ENCODE measurements at places on chromosomes 5 and 9. TPM values are rescaled to one million over a fixed set of nuclear protein-coding genes. Genes with fewer than 3 reads are reported as not detected.

DNA sequence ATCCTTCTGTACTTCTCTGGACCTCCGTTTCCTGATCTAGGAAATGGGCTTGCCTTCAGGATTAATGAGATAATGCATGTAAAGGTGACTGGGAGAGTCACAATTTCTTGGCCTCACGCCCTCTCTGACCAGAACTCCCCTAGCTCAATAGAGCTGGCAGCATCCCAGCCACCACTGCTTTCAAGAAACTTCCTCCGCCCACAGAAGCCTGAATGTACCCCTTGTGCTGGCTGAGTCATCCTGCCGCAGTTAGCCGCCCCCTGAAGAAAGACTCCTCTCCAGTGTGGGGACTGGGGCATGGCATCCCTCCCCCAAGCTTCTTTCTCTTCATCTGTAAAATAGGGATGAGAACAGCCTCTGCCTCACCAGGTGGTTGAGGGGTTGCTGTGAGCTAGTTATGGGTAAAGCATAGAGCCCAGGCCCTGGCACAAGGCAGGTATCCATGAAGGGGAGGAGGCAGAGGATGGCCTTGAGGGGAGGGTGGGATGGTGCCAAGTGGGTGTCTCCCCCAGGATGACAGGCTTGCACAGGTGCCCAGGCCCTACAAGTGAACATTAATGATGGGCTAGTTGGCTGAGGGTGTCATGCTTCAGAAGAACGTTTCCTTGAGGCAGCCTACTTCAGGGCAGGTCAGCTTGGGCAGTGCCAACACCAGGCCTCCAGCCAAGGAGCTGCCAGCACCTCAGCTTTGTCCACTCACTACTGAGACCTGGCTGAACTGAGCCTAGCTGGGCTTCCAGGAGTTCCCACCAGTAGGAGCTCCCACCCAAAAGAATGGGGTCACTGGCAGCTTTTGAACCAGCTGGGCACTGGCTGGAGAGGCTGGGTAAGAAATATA is 3.4 kb downstream of the PDLIM4 start:
- peak; percentile 74 for DNase-seq

Gene MAMDC4
- total RNA-seq, result 4.5 TPM

DNA sequence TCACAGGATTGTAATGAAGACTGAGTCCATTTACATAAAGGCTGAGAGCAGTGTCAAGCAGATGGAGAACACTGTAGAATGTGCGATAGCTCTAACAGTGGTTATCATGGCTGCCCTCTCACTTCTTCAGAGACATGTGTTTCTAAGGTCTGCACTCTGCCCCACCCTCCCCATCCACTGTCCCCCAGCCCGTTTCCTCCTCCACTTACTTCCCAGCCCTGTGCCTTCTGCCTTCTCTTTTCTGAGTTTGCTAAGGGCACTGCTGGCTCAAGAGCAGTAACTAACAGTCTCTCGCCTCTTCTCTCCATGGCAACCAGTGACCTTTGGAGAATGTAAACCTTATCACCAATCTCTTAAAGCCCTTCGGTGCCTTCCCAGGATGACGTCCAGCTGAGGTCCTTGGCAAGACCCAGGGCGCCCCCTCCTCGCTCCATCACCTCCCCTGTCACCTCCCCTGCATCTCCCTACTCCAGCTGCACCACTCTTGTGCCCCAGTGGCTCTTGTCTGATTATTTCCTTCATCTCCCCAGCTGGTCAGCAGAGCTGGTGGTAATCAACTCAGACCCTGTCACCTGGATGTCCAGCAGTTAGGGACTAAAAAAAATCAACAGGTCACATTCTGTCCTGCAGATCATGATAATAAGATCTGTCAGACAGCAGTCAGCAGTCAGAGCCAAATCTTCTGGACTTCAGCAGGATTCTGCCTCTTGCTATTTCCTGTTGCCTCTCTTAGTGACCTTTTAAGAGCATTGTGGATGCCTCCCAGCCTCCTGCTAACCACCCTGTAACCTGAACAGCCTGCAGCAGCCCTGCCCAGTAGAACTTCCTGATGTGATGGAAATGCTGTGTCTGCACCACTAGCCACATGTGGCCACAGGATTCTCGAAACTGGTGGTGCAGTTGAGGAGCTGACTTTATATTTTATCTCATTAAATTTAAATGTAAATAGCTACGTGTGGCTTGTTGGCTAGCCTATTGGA is 9.0 kb downstream of the FXN start:
- no peak for DNase-seq

Gene TLE1
- total RNA-seq, result 11.0 TPM

Gene PRRX2
- 0.38 TPM for total RNA-seq

- DNase-seq, result no peak
Observed at GRCh38 chr5:79849061-79849460, 142.0 kb downstream of the MTX3 start.

Gene SEC24A
- 9.1 TPM for total RNA-seq

DNA sequence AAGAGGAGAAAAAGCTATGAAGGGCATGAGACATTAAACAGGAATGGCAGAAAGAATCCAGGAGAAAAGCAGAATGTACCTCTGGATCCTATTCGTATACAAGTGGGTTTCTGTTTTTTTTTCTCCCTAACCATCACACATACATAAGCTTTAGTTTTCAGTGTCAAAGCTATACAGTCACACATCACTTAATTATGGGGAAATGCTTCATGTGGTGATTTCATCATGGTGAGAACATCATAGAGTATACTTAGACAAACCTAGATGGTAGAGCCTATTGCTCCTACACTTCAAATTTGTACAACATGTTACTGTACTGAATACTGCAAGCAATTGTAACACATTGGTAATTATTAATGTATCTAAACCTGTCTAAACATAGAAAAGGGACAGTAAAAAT is 290.6 kb downstream of the AOPEP start:
- no peak for DNase-seq

Gene KYAT1
- total RNA-seq, result 20.3 TPM

GRCh38 chr9:35909274-35909673 is at the start of gene SPAAR:
Gene SPAAR, plus strand, starts transcription at chr9:35909490. Its CDS starts 974 bp downstream, at chr9:35910464.
- DNase-seq, result peak; percentile 48

Gene CCNJL
- total RNA-seq, result 11.3 TPM

Gene TCF7
- total RNA-seq, result 1.9 TPM

Gene ZFP37
- total RNA-seq, result 1.2 TPM

All from heart right ventricle (tissue), 16 donors.